AG09319 (cell line): ENCODE measurements at places on chromosomes 7 and 10.

DNA sequence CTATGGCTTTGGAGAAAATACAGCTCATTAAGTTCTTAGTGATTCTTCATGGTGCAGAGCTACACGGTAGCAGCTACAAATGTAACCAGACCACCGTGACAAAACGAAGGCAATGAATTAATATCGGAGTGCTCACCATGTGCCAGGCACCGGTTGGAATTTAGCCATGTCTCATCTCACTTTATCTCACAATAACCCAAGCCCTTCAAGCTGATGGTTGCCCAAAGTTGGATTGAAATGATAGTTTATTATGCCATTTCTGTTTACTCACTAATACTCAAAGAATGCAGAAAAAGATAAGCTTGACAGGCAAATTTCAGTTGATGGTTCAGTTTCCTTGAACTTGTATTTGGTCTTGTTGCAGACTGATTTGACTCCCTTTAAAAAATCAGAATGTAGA is 312.6 kb downstream of the SKIDA1 start:
- DNase-seq: no peak

GRCh38 chr10:4546500-4546899 is 279.5 kb upstream of the AKR1E2 start:
- no peak for DNase-seq

- no peak for DNase-seq
Observed at GRCh38 chr7:131190146-131190545, 137.5 kb upstream of the MKLN1 start.

GRCh38 chr10:94049911-94050310 is 56.2 kb downstream of the PLCE1 start:
- no peak for DNase-seq

- no peak for DNase-seq
Observed at GRCh38 chr10:128973221-128973620, 493.8 kb upstream of the MGMT start.

GRCh38 chr10:62109587-62110293 is 158.9 kb downstream of the RTKN2 start:
- no peak for DNase-seq
